ENCODE measurements at places on chromosomes 5 and 9. TPM values are rescaled to one million over a fixed set of nuclear protein-coding genes. Genes with fewer than 3 reads are reported as not detected.

DNA sequence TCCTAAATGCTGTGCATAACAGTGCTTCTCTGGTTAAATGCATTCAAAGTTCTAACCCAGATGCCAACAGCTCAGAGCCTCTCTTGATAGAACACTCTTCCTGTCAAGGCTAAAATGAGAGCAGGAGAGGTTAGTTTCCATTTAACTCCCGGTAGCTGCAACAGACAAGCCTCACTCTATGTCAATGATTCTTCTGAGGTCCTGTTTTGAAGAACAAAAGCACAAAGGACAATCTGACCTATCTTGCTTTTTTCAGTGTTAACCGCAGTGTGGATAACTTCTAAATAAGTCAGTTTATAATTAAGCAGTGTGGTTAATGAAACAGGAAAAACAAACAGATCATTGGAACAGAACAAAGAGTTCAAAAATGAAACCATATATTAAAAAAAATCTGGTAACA is 80.7 kb downstream of the ANKRD55 start:
- DNase-seq = no peak

DNA sequence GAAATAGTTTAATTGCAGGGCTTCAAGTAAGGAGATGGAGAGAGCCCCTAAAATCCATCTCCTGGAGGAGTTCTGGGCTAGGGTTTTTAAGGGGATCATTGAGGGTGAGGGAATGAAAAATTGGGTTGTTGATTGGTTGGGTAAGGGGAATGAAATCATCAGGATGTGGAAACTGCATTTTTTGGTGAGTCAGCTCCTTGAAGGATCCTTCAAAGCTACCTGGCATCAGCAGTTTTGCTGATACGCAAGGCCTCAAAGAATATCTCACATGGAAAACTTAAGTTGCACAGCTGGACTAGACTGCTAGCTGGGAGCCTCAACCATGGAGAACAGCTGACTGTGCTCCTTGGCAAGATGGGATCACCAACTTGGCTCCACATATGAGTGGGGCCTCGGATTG is 136.7 kb downstream of the FGF10 start:
- DNase-seq = no peak

Gene PTPN3
- polyA plus RNA-seq = 41.1 TPM

DNA sequence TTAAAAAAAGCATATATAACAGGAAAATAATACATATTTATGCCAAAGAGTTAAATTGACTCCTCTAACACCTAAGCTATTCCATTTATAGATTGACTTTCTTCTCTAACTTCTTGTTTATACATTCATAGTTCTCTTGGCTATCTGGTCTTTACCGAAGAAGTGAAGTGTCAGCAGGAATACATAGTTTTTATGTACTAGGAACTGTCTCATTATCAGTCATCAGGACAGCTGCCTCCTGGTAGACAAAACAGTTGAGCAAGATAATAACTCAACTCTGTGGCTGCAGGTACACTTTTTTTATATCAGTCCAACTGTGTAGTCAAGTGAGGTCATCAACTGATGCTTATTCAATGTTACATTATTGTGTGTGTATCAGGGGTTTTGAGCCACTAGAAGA is 1436.0 kb upstream of the NUDT12 start:
- no peak for DNase-seq

Gene TAF11L9
- polyA plus RNA-seq = not detected

DNA sequence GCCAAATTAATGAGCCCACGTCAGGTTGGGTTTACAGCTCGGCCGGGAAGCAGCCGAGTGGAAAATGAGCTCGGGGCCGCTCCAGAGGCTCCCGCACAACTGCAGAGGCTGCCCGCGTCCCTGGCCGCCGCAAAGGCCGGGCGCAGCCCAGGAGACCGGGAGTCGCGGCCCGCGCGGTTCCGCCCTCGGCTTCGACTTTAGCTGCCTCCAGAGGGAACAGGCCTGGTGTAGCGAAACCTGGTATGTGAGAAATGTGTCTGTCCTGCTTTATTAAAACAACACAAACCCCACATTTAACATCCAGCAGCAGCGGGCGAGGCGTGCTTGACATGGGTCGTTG is 66.2 kb downstream of the FOXD1 start:
- no peak for DNase-seq

Gene TEX48
- polyA plus RNA-seq = not detected

- no peak for DNase-seq
These were observed 6.1 kb downstream of the C7 start for GRCh38 chr5:40915341-40915926.

Gene MAMDC4
- 4.8 TPM for polyA plus RNA-seq

GRCh38 chr5:39192450-39193160 is 26.8 kb downstream of the FYB1 start:
- DNase-seq = no peak

Gene POLE3
- 58.7 TPM for polyA plus RNA-seq

Gene SPINK7
- not detected for polyA plus RNA-seq

GRCh38 chr5:79563247-79563590 is 49.0 kb upstream of the TENT2 start:
- DNase-seq = no peak

GRCh38 chr5:174735498-174736330 is 11.3 kb downstream of the MSX2 start:
- DNase-seq = no peak

Gene IL5
- polyA plus RNA-seq = not detected

Gene LCN10
- polyA plus RNA-seq = 2.8 TPM

- DNase-seq = no peak
These were observed 423.2 kb upstream of the RORB start for GRCh38 chr9:74073897-74074296.

GRCh38 chr5:65263321-65263720 is 218.4 kb downstream of the ADAMTS6 start:
- DNase-seq = no peak

Gene SLC4A9
- 11.7 TPM for polyA plus RNA-seq

Gene TUSC1
- 20.2 TPM for polyA plus RNA-seq

Gene TBC1D2
- polyA plus RNA-seq = 2.9 TPM

GRCh38 chr5:137923856-137924255 is 34.6 kb downstream of the PKD2L2 start:
- DNase-seq = no peak

DNA sequence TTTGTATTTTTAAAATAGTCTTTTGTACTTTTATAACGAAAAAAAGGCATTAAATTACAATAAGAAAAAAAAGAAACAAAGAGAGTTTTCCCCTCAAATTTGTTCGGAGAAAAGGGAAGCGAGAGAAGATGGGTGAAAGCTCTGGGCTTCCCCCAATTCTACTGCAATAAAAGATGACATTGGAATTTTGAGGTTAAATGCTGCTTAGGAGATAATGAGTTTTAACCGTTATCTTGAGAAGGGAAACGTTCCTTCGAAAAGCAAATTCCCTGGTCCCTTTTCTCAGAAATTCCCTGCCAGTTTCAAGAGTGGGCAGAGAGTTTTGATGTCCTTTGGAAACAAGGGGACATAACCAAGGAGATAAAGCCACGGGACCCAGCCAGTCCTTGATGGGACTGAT is 18.4 kb upstream of the ERGIC1 start:
- DNase-seq = no peak

DNA sequence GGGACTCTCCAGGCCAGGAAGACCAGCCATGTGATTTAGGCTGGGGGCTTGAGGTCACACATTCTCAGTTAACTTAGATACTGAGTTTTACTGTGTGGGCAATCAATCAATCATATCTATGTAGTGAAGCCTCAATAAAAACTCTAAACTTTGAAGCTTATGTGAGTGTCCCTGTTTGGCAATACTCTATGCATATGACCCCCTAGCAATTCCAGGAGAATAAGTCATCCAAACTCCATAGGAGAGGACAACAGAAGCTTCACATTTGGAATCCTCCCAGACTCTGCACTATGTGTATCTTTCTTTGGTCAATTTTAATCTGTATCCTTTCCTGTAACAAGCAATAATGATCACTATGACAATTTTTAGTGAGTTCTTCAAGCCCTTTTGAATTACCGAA is 216.8 kb upstream of the RGMB start:
- DNase-seq = no peak

DNA sequence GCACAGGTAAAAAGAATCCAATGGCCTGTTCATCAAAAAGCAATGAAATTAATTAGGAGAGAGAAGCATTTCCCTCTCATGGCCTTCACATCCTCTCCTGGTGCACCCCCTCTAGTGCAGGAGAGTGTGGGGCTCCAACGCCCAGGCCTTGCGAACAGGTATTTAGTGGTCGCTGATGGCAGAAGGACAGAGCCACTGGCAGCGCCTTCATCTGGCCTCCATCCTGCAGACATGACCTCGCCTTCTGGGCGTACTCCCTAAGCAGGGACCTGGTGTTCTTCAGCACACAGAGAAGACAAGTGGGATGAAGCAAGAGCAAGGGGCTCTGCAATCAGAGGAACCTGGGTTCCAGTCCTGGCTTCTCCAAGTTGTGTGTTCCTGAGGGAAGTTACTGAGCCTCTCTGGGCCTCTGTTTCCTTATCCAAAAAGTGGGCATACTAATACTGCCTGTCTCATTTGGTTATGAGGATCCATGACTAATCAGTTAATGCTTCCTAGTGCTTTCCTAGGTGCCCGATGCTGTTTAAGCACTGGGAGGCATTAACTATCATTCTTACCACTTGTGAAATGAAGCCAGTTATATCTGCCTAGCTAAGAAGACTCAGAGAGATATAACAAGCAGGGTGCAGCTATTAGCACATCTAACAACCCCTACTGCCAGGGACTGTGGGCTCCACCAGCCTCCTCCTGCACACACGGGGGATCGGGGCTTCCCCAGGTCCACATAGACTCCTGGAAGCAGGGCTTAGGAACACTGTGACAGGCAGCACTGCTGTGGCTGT is 77.3 kb downstream of the SEMA4D start:
- DNase-seq = no peak

Gene NRG2
- 1.9 TPM for polyA plus RNA-seq

GRCh38 chr5:6522331-6522730 is 73.7 kb downstream of the UBE2QL1 start:
- no peak for DNase-seq

DNA sequence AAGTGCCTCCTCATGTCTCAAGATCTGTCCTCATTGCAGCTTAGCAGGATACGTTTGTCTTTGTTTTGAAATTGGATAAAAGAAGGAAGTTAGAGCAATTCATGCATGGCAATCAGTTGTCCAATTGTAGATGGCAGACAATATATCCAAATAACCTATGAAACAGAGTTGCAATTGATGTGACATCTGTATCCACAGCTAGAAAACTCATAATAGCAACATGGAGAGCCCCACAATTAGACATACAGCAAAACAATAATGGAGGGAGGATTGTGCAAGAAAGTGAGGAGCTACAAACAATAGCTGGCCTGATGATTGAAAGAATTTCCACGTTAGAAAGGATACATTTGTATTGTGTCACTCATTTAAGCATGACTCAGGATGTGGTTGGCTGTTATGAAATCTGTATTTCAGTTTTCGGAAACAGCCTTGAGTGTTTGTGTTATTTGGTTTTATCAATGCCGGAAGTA is 132.0 kb downstream of the FAM174A start:
- DNase-seq = no peak

DNA sequence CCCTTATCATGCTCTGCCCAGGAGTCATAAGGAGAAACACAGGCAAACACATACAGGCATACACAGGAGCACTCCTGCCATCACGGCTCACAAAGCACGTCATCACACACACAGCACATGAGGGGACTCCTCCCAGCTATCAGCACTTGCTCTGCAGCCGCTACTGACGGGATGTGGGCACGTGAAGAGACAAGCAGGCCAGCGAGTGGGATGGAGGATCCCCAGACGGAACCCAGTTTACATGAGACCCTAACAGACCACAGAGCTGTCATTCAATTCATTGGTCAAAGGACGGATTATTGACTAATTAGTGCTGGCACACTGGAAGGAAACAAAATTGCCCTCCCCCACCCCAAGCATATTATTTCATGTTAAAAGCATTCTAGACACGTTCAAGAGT is 53.6 kb downstream of the SEMA4D start:
- DNase-seq = no peak

GRCh38 chr5:22277006-22277405 is 576.1 kb downstream of the CDH12 start:
- no peak for DNase-seq

GRCh38 chr5:175922192-175922885 is 45.8 kb downstream of the THOC3 start:
- DNase-seq = no peak

- no peak for DNase-seq
These were observed 139.2 kb upstream of the SMARCA2 start for GRCh38 chr9:1875921-1876448.

Gene ADAMTS2
- 10.6 TPM for polyA plus RNA-seq

DNA sequence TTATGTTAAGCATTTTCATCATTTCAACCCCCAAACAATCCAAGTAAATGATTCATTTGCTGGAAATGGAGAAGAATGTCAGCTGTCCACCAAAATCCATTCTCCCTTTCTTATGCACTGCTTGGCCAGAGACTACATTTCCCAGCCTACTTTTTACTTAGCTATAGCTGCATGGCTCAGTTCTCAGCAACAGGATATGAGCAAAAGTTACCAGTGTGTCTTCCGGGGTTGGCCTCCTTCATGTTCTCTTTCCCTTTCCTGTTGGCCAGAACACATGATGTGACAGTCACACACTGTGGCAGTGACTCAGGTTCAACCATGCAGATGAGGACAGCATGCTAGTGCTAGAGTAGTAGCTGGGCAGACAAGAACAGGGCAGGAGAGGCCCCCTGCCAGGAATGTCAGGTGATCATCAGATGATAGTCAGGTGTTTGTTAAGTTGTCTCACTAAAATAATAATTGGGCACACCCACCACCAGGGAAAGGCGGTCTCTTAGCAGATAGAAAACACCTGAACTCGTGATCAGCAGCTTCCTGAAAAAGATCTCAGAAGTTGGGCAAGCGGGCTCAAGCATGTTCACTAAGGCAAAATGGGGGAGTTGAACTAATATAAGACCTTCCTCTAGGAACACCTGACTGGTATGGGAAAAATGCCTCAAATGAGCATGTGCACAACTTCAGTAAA is 12.2 kb downstream of the GPR150 start:
- no peak for DNase-seq

- no peak for DNase-seq
These were observed 85.9 kb downstream of the SLC12A2 start for GRCh38 chr5:128169401-128170017.

DNA sequence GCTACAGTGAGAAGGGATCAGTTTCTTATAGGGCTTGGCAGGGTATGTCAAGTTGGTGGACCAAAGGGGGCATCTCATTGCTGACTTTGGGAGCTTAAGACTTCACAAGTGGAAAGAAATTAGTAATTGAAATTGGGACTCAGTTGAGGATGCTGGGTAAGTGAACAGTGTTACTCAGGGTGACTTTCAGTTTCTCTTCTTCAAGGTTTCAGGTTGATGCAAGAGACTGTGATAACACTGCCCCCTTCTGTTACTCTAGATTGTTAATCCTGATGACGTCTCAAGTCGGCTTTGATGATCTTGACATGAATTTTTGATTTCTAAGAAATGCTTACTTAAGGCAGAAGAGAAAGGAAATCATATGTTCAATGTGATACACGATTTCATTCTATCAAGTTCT is 21.3 kb downstream of the KCTD16 start:
- no peak for DNase-seq

- DNase-seq = no peak
These were observed 47.2 kb upstream of the FCN2 start for GRCh38 chr9:134833294-134833880.

DNA sequence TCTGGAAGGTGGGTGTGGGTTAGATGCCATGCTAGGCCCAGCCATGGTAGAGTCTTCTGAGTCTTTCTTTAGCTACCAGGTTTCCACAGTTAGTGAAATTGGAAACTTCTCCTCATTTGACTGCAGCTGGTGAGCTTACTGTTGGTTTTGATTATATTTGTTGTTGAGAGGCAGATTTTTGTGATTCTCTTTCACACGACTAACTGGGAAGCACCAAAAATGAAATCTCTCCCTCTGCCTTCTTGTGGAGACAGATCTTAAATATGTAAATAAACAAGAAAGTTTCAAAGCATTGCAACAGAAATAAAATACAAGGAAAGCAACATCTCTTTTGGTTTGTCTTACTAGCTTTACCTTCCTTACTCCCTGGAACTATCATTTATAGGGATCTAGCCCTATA is 122.2 kb downstream of the CEMIP2 start:
- DNase-seq = no peak
